AG04450 (cell line): ENCODE measurements at places on chromosomes 3 and 15.
A peak's percentile ranks its signal among the peaks of the same experiment; 100 is the strongest.

DNA sequence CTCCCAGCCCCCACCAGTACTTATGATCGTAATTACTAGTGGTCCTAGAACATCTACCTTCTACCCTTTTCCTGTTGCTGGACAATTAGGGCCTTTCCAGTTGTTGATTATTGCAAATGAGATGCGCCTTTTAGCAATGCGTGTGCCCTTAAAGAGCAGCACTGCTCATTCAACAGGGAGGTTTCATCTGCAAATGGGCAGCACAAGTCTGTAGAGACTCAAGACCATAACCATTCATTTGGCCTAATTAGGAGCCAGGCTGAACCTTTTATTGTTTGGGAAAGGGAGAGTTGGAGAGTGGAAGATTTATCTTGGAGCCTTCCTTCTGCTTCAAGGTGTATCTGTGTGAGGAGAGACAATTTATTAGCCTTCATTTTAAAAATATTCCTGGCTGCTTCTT, 42.3 kb downstream of the BOC start:
- DNase-seq = no peak

GRCh38 chr3:14440168-14440518, 37.7 kb downstream of the SLC6A6 start:
- no peak for DNase-seq

- DNase-seq = peak; percentile 56
These were observed 146.4 kb downstream of the IGF1R start for GRCh38 chr15:98794748-98795147.

GRCh38 chr3:42149975-42150374, 58.8 kb downstream of the TRAK1 start:
- DNase-seq = no peak

- no peak for DNase-seq
These were observed 458 bp downstream of the MCF2L2 start for GRCh38 chr3:183427876-183428446.

GRCh38 chr3:100577382-100578008, 31.9 kb upstream of the ADGRG7 start:
- DNase-seq = no peak

- DNase-seq = no peak
These were observed 597.5 kb upstream of the ROBO2 start for GRCh38 chr3:76442374-76442915.
